ENCODE measurements at places on chromosomes 1 and 21. TPM values are rescaled to one million over a fixed set of nuclear protein-coding genes. Genes with fewer than 3 reads are reported as not detected.

DPT gene
- total RNA-seq: 258 TPM

SELENBP1 gene
- total RNA-seq: 190 TPM

CR1 gene
- total RNA-seq: 29.2 TPM

TCHH gene
- total RNA-seq: 1.3 TPM

SLC2A5 gene
- 4.1 TPM for total RNA-seq

KCNN3 gene
- total RNA-seq: 0.24 TPM

GPR3 gene
- total RNA-seq: 0.65 TPM

FAM151A gene
- total RNA-seq: 0.72 TPM

RNF220 gene
- 54.2 TPM for total RNA-seq

GJA9 gene
- total RNA-seq: not detected

ZSWIM5 gene
- 0.50 TPM for total RNA-seq

PDXK gene
- total RNA-seq: 108 TPM
